ENCODE measurements at places on chromosomes 3 and 15.

DNA sequence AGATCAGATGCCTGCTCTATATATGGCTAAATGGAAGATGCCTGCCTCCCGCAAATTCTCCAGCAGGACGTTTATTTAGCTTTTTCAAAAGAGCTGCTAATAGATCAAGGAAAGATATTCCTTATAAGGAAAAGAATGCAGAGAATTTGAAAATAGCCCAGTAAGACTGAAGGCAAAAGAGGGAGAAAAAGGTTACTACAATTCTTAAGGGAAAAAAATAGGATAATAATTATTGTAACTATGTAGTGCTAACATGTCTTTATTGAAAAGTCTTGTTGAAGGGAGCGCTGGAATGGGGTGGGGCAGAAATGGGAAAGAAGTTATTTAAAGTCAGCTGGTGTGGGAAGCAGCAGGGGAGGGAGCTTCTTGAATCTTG is 2.9 kb downstream of the TPM1 start:
- DNase-seq, result no peak

DNA sequence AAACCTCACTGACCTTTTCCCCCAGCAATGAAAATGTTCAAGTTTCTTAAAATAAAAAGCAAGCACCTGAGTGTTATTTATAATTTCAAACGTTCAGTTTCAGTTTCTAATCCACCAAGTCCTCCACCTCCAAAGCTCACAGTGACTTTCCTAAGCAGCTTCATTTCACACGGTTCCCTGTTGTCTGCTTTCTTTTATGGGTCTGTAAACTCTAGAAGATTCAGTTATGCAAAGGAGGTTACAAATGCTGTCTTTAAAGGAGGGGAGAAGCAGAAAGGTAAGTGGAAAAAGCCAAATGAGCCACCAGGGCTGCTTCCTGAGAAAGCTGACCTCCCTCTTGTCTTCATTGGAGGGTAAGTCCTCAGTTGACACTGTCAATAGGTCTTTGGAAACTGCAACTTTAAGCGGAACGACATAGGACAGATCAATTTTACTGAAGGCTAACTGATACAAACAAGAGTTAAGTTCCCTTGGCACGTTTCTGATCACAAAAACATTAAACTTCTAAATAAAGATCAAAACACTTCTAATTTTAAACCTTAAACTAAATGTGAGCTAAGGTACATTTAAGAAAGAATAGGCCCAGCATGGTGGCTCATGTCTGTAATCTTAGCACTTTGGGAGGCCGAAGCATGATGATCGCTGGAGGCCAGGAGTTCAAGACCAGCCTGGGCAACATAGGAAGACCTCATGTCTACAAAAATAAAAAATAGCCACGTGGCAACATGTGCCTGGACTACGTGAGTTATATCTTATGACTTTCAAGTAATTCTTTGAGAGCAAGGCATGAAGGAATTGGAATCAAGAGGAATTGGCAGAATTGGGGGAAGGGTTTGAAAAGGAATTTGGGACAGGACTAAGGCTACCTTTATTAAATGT is 151.9 kb upstream of the UBE2E1 start:
- no peak for DNase-seq

- no peak for DNase-seq
Observed at GRCh38 chr3:66432041-66432766, 68.6 kb downstream of the LRIG1 start.

DNA sequence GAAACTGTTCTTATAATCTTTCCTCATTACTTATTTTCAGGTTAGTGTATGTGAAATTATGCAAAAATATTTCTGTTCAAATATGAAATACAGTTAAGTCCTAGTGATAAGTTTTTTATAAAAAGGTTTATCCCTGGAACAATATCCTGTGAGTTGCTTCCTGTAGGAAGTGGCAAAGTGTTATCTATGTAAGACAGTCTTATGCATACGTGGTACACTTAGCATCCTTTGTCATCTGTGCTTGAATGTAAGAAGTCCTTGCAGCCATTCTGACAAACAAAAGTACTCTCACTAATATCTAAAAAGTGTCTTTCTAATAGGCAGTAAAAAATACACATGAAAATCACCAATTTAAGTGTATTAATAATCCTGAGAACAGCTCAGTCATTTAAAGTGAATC is 372.5 kb upstream of the BCHE start:
- DNase-seq, result no peak

- no peak for DNase-seq
Observed at GRCh38 chr3:189372243-189372642, 200.5 kb downstream of the TPRG1 start.

- no peak for DNase-seq
Observed at GRCh38 chr15:26852980-26853379, 13.9 kb upstream of the GABRA5 start.

DNA sequence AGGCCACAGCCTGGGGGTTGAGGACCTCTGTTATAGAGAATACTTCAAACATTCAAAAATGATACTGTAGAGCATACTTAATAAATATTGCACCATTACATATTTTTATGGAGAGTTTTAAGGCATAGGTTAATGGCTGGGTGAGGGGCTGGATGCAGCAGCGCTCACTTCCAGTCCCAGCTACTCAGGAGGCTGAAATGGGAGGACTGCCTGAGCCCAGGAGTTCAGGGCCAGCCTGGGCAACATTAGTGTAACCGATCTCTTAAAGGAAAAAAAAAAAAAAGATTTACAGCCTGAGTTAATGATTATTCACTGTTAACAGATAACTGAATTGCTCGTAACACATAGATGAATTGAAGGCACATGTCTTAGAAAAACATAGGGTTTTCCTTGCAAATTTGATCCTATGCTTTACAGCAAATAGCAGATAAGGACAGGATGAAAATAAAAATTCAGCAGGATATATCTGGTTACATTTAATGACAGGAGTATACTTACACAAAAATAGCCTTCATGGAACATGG is 282.9 kb downstream of the TBC1D5 start:
- no peak for DNase-seq

DNA sequence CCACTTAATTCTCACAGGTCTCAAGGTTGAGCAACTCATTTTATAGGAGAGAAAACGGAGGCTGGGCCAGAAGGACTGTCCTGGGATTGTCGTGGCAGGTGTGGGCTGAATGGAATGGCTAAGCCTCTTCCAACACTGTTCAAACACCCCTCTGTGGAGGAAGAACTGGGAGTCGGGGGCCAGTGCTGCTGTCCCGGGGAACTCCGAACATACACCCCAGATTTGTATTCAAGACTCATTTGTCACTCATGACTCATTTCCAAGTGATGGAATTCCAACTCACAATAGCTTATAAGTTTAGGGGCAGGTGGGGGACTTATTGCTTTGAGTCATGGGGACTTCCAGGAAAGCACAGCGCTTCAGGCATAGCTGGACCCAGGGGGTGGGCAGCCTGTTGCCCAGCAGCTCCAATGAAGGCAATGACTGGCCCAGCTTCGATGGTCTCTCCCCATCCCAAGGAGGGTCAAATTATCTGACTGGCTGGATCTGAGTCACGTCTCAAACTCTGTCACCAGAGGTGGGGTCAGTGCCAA is 72.5 kb downstream of the TM2D3 start:
- DNase-seq, result no peak

DNA sequence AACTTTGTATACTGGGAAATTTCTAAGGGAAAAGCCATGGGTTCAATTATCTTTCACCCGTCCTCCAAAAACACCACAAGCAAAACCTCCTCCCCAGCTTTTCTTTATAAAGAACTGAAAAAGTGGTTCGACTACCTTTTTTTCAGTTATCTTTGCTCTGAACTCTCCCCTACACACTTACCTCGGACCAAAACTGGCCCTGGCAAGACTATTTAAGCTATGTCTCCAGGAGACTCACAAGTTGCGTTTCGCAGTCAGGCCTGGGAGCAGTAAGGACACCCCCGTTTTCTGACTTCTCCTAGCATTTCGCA is 645 bp downstream of the COPS2 start:
- no peak for DNase-seq

- DNase-seq, result peak; percentile 41
Observed at GRCh38 chr3:167406876-167407492, 26.9 kb upstream of the ZBBX start.

DNA sequence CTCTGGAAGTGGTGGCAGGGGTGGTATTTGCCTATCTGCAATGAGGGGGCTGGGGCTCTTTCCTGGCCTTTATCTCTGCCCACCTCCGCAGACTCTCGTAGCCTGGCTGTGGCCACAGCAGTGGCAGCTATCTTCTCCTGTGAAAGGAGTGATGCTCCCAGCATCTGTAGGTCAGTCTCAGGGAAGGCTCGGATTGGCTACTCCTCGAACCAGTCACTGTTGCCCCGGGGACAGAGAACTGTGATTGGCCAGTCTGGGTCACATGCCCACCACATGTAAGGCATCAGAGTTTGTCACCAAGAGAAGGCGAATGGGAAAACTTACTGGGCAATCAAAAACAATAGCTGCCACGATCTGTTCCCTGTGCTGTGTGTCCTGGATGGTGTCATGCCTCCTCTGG is 30.1 kb upstream of the FGD5 start:
- DNase-seq, result no peak

- DNase-seq, result peak; percentile 43
Observed at GRCh38 chr15:89346516-89347231, 12.1 kb upstream of the POLG start.

GRCh38 chr3:159861369-159861987 is 127.2 kb upstream of the IL12A start:
- no peak for DNase-seq

DNA sequence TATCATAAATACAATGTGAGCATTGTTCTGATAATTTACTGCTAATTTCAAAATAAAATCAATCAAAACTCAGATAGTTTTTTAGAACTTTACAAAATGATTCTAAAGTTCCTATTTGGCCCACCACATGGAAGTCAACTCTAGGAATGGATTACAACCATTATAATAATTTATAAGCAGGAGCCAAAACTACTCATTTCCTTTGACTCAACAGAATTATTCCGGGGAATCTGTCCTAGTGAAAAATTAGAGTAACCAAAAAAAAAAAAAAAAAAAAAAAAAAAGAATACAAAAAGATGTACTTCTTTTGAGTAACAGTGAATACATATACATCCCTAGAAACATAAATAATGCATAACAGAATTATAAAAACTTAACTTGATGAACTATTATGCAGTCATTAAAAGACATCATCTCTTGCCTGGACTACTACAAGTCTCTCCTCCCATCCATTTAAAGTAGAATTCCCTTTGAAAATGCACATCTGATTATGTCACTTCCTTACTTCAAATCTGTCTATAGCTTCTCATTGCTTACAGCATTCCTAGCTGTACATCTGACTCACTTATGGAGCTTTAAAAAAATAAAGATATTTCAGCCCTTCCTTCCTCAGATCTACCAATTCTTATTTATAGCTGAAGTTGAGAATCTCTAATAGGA is 43.4 kb downstream of the HDGFL3 start:
- no peak for DNase-seq

- DNase-seq, result no peak
Observed at GRCh38 chr3:45683417-45684326, 5.5 kb upstream of the SACM1L start.

DNA sequence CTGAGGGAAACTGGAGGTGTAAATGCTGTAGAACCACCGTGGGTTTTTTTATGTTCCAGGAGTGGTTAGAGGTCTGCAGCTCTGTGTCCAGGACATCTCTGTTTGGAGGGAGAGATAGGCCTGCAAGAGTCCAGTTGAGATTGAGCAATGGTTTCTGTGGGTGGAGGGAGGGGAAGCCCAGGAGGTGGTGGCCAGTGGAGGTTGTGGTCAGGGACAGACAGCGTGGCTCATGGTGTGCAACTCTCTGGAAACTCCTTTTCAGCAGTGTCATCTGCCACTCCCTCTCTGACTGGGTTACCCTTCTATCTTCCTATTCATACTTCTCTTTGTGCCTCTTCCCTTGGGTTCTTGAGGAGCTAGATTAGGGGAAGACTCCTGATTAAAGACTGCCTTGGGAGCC is 9.6 kb downstream of the XCR1 start:
- DNase-seq, result no peak

GRCh38 chr3:106277731-106278130 is 408.9 kb upstream of the CBLB start:
- DNase-seq, result no peak

- DNase-seq, result no peak
Observed at GRCh38 chr3:150744041-150744918, 18.7 kb downstream of the SIAH2 start.

GRCh38 chr3:172084871-172085556 is 45.6 kb downstream of the FNDC3B start:
- no peak for DNase-seq

- no peak for DNase-seq
Observed at GRCh38 chr3:28467414-28467813, 118.8 kb upstream of the AZI2 start.

DNA sequence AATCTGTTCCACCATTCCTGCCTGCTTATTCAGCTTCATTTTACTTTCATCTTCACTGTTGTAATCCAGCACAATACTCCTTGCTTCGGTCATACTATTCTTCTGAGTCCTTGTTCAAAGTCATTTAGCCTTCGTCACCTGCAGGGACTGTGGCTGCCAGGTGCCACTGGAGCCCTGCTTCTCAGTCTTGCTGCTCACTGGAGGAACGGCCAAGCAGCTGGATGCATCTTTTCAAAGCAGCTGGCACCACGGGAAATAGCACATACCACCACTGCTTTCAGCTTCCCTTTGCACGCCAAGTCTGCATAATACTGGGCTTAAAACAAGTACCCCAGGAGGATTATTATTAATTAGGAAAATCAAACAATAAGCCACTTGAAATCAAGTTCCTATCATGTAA is 287.6 kb downstream of the BCHE start:
- no peak for DNase-seq

DNA sequence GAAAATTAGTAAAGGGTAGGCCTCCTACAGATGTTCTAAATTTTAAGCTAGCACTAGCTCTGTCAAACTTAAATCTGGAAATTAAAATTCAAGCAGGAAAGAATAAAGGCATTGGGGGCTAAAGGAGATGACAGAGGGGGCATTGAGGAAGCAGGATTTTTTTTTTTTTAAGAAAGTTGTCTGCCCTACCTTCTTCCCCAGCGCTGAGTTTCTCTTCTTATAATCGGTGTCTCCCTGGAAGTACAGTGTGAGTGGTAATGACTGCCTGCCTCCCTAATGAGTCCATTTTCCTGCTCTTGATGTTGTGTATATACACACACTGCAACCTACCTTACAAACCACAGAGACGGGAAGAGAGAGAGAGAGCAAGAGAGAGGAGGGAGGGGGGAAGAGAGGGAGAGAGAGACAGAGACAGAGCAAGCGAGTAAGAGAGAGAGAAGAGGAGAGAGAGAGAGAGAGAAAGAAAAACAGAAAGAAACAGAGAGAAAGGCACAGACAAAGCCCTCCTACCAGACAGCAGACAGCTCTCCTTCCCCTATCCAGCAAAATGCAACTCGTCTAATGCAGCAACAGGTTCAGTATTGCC is 47.0 kb downstream of the ZBTB20 start:
- DNase-seq, result no peak

DNA sequence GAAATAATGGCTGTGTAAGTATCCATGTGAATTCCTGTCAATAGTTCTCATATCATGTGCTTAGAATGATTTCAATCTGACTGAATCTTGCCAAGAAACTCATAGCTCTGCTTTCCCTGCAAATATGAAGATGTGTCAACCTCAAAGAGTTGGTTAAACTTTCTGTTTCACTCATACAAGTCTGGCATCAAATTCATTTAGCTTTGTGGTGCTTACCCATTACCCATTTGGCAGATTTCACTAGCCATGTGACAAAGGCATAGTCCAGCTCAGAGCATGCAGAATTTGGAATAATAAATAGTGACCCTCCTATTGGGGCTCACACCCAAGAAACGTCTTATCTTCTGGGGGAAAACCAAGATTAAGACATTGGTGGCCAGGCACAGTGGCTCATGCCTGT is 256.6 kb upstream of the TPRG1 start:
- DNase-seq, result no peak

GRCh38 chr15:39400002-39400401 is 180.9 kb upstream of the THBS1 start:
- no peak for DNase-seq

Measured in WTC11 (cell line).